ENCODE measurements at places on chromosomes 1 and 21.

GRCh38 chr1:75170981-75171380 is 36.8 kb downstream of the LHX8 start:
- no peak for DNase-seq

- no peak for DNase-seq
Observed at GRCh38 chr21:35408401-35408800, 359.3 kb upstream of the RUNX1 start.

- peak; percentile 55 for DNase-seq
Observed at GRCh38 chr1:201703621-201704438, 125.1 kb upstream of the IPO9 start.

DNA sequence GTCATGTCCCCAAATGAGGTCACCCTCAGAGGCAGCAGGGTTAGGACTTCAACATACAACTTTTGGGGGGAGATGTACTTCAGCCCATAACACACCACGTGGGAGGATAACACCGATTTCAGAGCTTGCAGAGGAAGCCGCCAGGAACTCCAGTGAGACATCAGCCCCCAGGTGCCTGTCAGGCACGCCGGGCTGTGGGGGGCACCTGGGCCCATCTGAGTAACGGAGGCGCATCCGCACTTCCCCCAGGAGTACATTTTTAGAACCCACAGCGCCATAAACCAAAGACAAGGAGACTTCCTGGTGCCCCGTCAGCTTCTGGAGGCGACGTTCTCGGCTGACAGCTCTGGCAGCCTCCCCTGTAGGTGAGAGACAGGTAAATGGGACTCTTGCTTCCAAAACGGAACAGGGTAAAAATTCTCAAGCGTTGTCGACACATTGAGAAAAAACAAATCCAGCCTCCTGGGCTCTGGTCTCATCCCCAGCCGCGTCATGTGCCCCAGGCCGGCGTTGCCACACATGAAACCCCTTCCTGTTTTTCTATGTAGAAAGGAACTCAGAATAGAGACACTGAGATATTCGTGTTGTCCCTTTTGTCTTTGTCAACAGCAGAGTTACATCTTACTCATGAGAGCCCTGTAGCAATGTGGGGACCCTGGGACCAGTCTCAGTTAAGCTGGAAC is 93.3 kb downstream of the PDE9A start:
- DNase-seq = no peak

DNA sequence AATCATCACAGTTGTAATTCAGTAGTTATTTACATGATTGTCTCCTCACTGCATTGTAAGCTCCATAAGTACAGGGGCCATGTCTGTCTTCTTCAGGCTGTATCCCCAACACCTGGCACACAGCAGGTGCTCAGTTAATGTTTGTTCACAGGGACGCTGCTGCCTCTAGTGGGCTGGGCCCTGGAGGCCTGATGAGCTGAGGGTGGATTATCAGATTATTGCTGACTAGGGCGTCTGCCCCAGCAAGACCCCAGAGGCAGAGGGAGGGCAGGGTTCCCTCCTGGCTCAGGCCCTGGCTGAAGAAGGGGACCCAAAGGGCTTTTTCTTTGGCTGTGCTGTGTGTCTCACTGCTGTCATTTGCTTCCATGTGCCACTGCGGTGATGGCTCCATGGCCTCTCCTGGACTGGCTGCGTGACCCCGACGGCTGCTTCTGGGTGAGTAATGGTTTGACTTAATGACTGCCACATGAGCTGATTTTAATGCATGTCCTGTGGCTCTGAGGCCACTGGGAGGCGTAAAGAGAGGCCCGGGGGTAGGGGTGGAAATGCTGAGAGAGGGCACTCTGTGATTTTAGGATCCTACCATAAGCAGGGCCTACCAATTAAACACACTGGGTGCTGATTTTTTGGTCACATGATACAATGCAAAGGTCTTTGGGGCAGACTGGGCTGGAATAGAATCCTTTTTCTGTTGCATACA is 20.8 kb upstream of the EPB41 start:
- DNase-seq = no peak

All from kidney glomerular epithelial cell (primary cell).